ENCODE measurements at places on chromosomes 6 and 20.

DNA sequence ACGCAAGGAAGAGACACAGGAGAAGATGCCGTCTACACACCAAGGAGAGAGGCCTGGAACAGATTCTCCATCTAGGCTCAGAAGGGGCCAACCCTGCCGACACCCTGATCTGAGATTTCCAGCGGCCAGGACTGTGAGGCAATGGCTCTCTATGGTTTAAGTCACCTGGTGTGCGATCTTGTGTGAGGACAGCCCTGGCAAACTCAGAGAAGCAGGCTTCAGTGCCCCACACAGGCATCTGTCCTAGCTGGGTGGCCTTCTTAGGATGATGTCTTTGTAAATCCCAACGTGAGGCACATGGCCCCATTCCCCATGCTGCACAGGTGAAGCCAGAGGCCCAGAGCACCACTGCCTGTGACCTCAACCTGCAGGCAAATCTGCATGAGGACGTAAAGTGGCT, 87.6 kb upstream of the FRMD1 start:
- no peak for DNase-seq

DNA sequence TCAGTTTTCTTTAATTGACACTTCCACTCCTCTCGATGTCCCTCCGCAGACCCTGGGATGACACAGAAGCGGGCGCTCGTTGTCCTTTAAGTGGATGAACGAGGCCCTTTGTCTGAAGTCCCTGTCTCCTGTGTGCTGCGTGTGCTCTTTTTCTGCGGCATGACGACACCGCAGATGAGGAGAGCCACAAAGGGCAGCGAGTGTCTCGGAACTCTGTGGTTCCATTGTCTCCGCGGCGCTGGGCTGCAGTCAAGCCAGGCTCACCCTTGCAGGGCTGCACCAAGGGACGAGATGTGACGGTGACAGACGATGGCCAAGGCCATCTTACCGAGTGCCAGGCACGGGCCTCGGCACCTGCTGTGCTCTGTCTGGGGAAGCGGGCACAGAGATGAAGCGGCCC, 10.6 kb downstream of the PRR18 start:
- no peak for DNase-seq

- DNase-seq = no peak
These were observed 27.8 kb downstream of the PAQR8 start for GRCh38 chr6:52389626-52390360.

- no peak for DNase-seq
These were observed 400.9 kb downstream of the TAF4 start for GRCh38 chr20:61664556-61665320.

- DNase-seq = no peak
These were observed 114.3 kb upstream of the DST start for GRCh38 chr6:56756791-56757587.

GRCh38 chr6:108622641-108623298, 62.1 kb downstream of the FOXO3 start:
- DNase-seq = no peak

DNA sequence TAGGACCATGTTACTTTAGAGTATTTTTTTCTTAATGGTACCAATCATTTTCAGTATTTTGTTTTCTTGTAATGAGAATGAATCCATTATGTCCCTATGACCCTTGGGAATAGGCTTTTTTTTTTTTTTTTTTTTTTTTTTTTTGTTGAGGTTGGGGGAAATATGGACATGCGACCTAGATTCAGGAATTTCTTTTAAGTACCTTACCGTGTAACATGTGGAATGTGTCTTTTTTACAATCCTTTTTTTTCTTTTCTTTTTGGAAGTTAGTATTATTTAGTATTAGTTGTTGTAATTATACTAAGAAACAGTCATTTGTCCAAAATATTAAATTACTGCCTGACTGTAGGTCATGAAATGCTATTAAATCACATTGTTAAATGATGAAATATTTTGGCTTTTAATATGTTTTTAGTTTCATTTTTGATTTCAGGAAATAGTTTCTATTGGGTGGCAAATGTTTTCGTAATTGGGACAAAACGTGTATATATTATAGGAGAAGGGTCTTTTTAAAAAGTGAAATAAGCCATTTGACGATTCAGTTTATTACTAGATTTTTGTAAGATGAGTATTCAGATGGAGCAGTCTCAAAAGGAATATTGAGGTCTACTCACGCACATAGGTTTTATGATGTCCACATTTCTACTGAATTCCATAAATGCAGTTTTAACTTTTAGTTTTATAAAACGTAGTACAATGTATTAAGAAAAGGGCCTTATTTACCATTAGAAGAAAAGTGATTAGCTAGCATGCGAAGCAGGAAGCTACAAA, 4.9 kb downstream of the ARID1B start:
- DNase-seq = no peak

DNA sequence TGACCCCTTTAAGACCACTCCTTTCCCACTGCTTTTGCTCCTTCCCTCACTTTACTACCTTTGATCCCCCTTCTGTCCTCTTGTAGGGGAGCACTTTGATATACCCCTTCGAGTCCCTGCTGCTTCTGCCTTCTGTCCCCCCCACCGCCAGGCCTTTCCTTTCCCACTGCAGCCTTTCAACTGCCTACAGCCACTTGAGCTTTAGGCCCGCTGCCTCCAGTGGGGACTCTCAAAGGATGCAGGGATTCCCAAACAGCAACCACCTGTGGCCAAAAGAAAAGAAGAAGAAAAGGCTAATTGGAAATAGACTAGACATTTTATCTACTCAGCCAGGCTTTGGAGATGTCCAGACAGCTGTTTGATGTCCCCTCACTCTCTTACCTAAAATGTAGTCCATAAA, 77.0 kb upstream of the DTNBP1 start:
- no peak for DNase-seq

DNA sequence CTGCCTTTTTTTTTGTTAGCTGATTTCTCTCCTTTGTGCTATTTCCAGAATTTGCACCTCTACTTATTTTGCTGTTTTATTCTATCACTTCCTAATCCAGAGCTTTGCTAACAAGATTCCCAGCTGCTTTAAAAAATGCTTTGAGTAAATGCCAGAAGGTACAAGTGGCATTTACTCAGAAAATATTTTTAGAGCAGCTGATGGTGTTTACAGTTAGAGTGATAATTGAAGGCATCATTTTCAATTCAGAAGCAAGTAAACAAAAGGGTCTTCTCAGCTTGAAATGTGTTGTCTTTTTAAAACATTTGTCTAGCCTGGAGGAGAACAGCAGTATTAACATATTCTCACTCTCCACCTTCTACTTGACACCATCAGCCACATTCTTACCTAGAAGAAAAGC, 99.9 kb downstream of the OTOR start:
- no peak for DNase-seq

DNA sequence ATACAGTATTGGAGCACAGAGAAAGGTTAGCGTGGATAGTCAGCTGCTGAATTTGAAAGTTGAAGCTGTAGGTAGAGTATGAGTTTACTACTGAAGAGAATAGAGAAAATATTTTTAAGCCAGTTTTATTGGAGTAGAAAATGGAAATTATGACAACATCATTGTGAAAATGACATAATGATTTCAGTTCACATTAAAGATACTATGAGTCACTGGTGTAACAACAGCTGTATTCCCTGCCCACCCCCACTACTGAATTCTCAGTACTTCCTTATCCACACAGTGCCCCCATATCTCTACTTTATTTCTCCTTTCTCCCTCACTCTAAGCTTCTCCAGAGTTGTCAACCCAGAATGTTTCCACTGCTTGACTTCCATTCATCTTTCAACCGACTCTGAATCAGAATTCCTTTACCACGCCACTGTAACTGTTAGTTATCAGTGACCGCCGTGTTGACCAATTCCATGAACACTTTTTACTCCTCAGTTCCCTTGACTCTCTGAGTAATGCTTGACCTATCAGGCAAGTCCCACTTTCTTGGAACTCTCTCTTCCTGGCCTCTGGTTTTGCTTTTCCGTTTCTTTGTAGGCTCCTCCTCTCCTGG, 139.6 kb downstream of the AIG1 start:
- no peak for DNase-seq

GRCh38 chr20:63081351-63081750, 74.6 kb upstream of the BHLHE23 start:
- DNase-seq = no peak

GRCh38 chr6:80460257-80460865, 353.9 kb downstream of the BCKDHB start:
- no peak for DNase-seq

- DNase-seq = no peak
These were observed 338.0 kb upstream of the KHDRBS2 start for GRCh38 chr6:62623846-62624532.

All from activated T-cell treated with anti-CD3 and anti-CD28 coated beads, Interleukin-2, amount 50 U/mL, for 4 hours (primary cell).